ENCODE measurements at places on chromosomes 1 and 21.

GRCh38 chr1:160608057-160608456, 28.8 kb upstream of the CD84 start:
- DNase-seq, result no peak

DNA sequence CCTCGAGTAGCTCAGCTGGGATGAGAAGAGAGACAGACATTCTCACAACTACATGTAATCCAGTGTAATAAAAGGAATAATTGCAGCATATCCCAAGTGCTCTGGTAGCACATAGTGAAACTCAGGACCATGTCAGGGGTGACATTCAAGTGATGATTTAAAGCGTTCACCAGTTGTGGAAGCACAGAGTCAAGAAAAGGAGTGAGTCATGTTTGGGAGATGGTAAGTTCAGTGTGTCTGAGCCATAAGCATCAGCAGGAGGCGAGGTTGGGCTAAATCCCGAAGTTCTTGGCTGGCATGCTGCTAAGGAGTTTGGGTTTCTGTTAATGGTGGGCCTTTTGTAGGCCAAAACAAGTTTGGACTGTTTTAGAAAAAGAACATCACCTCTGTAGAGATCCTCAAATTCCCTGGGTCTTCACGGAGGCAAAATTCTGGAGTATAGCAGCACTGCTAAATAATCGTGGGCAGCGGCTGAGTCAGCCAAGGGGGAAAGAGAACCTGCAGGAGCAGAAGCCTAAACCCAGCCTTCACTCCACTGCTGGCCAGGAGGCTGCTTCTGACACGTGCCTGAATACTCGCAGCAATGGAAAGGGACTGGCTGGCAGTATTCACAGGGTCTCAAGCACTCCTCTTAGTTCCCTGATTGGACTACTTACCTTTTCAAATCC, 7.2 kb upstream of the NHLH1 start:
- DNase-seq, result peak; percentile 41

GRCh38 chr1:156368889-156369684, at the start of gene RHBG:
TSS of gene RHBG (plus strand) at chr1:156369211. CDS start at chr1:156369250, 39 bp downstream.
- no peak for DNase-seq

DNA sequence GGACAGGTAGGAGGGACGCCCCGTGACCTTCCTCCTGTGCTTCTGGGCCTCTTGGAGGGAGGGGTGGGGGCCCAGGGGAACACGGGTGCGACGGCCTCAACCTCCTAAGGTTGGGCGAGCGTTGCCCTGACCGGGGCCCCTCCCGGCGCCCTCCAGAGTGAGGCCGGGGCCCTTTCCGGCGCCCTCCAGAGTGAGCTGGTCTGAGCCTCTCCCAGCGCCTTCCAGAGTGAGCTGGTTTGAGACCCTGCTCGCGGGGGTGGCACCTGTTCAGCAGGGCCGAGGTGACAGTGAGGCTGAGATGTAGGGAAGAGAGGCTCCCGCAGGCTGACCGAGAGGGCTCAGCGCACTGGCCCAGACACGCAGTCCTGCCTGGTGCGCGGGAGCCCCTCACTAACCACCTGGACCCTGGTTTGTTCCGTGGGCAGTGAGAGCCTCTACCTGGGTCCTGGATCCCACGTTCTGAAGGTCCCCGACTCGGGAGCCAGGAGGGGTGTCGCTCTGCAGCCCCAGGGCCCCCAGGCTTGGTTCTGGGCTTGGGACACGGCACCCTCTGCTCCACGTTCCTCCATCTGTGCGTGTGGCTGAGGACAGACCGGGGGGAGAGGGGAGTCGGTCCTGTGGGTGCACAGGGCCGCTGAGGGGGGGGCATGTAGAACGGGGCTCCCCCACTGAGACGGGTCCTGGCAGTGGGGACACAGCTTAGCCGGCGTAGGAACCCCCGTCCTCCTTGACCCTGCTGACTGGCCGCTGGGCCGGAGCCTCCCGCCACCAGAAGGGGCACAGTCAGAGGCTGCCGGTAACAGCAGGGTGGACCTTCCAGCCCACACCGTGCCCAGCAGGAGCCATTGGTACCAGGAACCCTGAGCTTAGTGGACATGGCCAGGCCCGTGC, 1.4 kb downstream of the COL6A1 start:
- no peak for DNase-seq

GRCh38 chr1:93344886-93345632, 648 bp upstream of the DR1 start:
- no peak for DNase-seq

GRCh38 chr1:203280061-203280460, 25.3 kb upstream of the BTG2 start:
- no peak for DNase-seq

DNA sequence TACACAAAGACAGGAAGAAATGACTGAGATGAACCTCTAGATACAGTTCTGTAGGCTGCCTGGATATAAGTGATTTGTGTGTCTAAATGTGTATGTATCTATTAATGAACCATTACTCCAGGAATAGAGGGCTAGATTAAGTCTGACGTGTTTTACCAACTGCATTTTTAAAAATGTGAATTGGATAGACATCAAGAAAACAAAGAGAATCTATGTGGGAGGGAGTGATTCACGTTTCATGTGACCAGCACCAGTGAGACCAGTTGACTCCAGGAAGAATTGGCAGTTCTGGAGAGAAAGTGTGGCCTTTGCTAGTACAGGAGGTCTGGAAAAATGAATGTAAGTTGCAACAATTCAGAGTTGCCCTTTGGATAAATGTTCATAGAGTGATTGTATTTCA, 53.4 kb upstream of the RGS21 start:
- no peak for DNase-seq

- peak; percentile 29 for DNase-seq
Measured at GRCh38 chr21:41948078-41948895, 5.5 kb downstream of the C2CD2 start.

DNA sequence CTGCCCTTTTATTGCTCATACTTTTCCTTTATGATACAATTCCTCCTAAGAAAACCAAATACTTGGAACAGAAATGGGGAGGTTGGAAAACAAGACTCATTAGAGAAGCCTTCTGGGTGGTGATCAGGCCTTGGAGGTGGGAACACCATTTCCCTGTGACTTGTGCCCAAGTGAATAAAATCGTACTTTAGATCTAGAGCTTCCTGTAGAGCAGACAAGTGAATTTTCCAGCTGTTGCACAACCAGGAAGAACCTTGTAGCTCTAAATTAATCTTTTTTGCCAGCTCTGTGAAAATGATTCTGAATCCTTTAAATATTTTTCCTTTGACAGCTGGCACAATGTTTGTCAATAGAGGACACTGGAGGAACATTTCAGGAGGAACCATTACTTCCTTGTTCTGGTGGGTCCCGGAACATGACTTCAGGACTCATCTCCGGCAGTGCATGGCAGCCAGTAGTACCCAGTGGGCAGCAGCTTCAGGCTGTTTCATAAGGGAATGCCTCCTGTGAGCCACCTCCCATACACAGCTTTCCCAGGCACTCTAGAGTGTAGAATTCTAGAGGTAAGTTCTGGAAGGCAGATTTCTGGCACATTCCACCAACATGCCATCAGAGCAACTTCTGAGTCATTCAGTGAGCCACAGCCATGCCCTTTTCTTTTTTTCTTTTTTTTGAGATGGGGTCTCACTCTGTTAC, 5.5 kb upstream of the SNAPIN start:
- no peak for DNase-seq

GRCh38 chr1:227174164-227174563, 144.1 kb downstream of the CDC42BPA start:
- DNase-seq, result no peak

- no peak for DNase-seq
Measured at GRCh38 chr1:230609208-230609607, 33.1 kb upstream of the COG2 start.

DNA sequence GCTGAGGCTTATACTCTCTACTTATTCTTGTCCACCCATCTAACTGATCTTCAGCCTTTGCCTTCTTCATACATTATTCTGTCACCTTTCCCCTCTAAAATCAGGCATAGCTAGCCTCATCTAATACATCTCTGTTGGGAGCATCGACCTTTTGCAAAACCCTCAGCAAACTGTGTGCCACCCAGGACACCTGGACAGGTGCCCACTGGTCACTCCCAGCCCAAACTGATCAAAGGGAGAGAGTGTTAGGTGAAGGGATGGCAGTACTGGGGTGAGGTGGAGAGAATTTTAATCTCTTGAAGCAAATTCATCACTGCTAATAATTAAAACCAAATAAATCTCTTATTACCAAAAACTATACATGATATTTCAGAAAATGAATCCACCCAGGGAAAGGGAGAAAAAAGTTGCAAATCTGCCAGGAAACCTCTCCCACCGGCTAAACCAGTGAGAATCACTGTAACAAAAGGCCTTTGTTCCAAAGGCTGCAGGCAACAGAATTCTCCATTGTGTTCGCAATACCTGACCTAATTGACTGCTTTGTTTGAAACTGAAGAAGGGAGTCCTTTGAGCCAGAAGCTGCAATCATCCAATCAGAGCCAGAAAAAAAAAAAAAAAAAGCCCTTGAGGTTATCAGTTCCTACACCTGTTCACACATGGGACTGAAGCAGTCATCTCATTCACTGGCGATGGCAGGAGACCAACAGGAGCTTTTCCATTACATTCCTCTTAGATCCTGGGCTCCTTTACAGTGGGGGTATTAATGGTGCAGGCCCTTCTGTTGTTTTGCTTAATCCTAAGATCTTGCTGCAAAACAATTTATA, 172.6 kb downstream of the APP start:
- DNase-seq, result no peak

GRCh38 chr1:72896256-72896655, 613.9 kb upstream of the NEGR1 start:
- no peak for DNase-seq

All from DMS 273 treated with DMSO at 0.1 percent for 48 hours (cell line).